D721Med (cell line): ENCODE measurements at places on chromosomes 3 and 15.

DNA sequence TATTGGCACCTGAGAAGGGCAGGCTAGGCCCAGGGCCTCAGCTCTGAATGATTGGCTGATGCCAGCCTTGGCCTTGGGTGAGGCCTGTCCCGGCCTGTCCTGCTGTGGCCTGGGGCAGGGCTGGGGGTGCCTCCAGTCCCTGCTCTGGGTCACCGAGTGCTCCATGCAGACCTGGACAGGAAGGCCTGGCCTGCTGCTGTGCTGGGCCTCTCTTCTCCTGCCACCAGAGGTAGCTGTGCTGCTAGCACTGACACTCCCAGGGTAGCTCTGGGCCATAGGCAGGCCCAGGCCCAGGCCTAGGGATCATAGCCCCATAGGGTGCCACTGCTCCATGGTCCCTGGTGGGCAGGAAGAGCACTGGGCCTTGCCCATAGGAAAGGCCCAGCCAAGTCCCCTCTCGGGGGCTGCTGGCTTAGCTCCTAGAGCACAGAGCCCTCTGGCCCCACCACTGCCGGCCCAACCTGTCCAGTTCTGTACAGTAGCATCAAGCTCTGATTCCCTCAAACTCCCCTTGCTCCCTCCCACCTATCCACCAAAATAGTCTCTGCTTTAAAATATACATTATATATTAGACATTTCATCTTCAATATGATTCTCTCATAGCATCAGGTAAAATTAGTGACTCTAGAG is 18.2 kb downstream of the ABTB1 start:
- DNase-seq, result no peak

- DNase-seq, result no peak
Observed at GRCh38 chr3:976006-976405, 116.8 kb upstream of the CNTN6 start.

- DNase-seq, result no peak
Observed at GRCh38 chr3:66248641-66249040, 27.8 kb downstream of the SLC25A26 start.

DNA sequence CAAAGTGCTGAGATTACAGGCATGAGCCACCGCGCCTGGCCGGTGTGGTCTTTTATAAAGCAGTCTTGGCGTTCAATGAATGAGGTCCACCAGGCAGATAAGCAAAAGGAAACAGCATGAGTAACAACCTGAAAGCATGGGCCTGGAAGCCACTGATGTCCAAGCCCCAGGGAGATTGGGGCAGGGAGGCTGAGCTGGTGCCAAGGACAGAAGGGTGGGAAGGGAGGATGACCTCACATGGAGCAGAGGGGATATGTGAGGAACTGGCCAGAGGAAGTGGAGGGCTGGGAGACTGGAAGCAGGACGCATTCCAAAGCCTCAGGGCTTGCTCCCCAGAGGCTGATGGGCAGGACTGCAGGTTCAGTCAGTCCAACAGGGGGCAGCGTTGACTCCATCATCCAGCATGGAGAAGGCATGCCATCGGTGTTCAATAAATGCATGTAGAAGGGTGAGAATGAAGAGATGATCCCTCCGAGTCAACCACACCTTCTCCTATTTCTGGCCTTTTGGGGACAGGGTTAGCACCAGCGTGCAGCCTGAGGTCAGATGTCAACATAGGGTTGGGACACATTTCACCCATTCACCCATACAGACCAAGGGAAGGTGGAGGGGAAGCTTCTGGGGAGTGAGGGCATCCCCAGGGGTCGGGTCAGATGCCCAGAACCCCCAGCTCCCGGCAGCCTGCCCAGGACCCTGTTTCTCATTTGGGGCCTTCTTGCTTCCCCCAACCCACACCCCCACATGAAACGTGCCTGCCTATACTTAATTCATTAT is 14.8 kb downstream of the MYL3 start:
- DNase-seq, result no peak

DNA sequence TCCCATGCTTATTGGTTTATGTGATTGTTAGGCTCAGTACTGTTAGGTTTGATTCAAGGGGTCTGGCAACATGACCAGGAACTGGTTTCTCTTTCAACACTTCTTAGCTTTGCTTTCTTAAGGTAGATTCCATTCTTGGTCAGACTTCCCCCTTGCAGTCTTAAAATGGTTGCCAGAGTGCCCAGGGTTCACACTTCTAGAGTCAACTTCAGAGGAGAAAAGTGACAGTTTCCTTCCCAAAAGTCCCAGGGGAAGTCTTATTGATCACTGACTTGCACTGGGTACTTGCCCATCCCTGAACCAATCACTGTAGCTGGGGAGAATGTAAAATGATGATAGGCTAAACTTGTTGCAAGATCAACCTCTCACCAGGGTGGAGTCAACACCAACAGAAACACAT is 14.1 kb downstream of the MGLL start:
- DNase-seq, result no peak

GRCh38 chr3:119304201-119304713 is 10.1 kb downstream of the ARHGAP31 start:
- DNase-seq, result no peak

GRCh38 chr3:137335478-137335877 is 377.7 kb downstream of the IL20RB start:
- no peak for DNase-seq

DNA sequence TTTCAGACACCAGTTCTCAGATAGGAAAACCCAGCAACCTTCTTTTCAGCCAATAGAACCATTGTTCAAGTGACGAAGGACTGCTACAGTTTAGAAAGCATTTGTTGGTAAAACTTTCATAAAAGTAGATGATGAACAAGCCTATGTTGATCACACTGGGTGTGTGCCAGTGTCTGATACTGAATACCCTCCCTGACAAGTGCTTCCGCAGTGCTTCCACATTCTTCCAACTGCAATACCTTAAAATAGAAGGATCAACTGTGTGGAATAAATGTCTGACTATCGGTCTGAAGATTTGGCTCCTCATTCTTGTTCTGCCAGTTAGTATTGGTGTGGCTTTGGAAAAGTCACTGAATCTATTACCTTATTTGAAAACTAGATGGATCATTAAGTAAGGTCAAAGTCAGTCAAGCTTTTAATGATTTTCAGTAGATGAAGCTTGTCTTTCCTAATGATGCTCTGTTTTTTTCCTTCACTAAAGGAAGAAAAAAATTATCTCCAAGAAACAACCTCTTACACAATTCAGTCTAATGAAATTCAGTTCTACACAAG is 479.4 kb upstream of the CBLB start:
- no peak for DNase-seq

- no peak for DNase-seq
Observed at GRCh38 chr3:17518189-17519059, 224.0 kb downstream of the TBC1D5 start.

DNA sequence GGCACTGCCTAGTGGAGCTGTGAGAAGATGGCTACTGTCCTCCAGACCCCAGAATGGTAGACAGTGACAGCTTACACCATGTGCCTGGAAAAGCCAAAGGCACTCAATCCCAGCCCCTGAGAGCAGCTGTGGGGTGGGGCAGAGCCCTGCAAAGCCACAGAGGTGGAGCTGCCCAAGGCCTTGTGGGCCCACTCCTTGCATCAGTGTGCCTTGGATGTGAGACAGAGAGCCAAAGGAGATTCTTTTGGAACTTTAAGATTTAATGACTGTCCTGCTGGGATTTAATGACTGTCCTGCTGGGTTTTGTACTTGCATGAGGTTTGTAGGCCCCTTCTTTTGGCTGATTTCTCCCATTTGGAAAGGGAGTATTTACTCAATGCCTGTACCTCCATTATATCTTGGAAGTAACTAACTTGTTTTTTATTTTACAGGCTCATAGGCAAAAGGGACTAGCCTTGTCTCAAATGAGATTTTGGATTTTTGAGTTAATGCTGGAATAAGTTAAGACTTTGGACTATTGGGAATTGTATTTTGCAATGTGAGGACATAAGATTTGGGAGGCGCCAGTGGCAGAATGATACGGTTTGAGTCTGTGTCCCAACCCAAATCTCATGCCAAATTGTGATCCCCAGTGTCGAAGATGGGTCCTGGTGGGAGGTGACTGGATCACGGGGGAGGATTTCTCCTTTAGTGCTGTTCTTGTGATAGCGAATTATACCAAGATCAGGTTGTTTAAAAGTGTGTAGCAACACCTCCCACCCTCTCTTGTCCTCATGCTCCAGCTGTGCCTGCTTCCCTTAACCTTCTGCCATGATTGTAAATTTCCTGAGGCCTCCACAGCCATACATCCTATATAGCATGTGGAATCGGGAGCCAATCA is 80.4 kb downstream of the MYO5A start:
- DNase-seq, result no peak
